ENCODE measurements at places on chromosomes 2 and 18. TPM values are rescaled to one million over a fixed set of nuclear protein-coding genes. Genes with fewer than 3 reads are reported as not detected.

Gene UGT1A10
- not detected for total RNA-seq

Gene CDH19
- total RNA-seq: 2.3 TPM

Gene ATAD2B
- 6.0 TPM for total RNA-seq

Gene TCF7L1
- 0.39 TPM for total RNA-seq

Gene PID1
- 15.9 TPM for total RNA-seq

Gene TXNDC2
- total RNA-seq: 0.10 TPM

Gene AFG3L2
- total RNA-seq: 35.7 TPM

Gene DYNC2LI1
- 24.2 TPM for total RNA-seq

Gene TMEM237
- 132 TPM for total RNA-seq

Measured in RPMI7951 (cell line).